ENCODE measurements at places on chromosomes 2 and 18. TPM values are rescaled to one million over a fixed set of nuclear protein-coding genes. Genes with fewer than 3 reads are reported as not detected.

Gene SLC23A3
- 1.4 TPM for total RNA-seq

Gene IKZF2
- total RNA-seq, result 13.9 TPM

Gene RAB17
- total RNA-seq, result 58.3 TPM

Gene ABCB11
- 9.2 TPM for total RNA-seq

DNA sequence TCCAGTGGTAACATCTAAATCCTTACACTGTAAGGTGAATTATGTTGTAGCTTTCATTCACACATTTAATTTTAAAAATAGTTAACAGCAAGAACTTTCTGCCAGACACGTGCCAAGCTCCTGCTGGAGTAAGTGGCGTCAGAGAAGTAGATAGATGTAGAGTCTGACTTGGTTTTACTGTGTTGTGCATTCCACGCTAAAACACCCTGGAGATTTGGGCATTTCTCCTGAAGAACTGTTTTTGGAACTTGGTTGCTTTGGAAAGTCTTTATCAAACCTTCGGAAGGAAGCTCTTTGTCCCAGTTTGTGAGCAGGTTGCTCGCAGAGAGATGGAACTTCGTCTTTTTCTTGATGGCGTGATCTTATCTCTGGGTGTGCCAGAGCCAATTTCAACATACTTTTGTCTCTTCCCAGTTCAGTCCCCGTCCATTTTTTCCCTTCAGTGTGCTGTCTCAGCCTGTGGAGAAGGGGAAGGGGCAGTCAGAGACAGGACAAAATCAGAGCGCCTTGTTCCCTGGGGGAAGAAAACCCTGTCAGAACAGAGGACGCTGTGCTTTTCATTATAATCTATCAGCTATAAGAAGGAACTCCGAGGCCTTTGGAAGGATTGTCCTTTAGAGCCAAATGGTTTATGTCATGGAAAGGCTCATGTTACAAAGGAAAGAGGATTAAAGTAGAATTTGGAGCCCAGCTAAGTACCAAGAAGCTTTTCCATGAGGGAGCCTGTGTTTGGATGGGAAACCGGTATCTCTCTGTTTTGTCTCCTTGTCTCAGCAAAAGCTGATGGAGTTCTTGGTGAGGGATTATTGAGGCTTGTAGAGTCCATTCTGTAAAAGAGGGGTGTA, 18.9 kb downstream of the GRHL1 start:
- H3K4me1 ChIP-seq, result peaks cover 20% of the 10 kb centered on the region
- H3K4me3 ChIP-seq, result no peak overlapping the region
- H3K27ac ChIP-seq, result peak overlapping the region; percentile 39

DNA sequence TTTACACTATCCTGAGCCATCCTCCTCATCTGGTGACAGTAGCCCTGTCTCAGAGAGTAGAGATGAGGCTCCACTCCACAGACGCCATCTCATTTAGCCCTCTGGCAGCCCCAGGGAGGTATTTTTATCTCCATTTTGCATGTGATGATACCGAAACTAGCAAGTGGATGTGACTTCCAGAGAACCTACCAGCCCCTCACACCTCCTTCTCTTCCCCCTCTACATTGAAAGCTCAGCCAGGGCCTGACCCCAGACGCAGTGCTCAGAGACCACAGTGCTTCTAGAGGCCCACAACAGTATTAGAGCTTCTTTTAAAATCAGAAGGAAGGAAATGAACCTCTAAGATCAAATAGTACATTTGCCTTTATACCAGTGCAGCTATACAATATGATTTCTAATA, 8.3 kb downstream of the GYPC start:
- H3K27ac ChIP-seq, result no peak overlapping the region
- no peaks in the 10 kb centered on the region for H3K36me3 ChIP-seq
- H3K27me3 ChIP-seq, result no peaks in the 10 kb centered on the region
- H3K4me1 ChIP-seq, result no peaks in the 10 kb centered on the region
- H3K4me3 ChIP-seq, result no peak overlapping the region

DNA sequence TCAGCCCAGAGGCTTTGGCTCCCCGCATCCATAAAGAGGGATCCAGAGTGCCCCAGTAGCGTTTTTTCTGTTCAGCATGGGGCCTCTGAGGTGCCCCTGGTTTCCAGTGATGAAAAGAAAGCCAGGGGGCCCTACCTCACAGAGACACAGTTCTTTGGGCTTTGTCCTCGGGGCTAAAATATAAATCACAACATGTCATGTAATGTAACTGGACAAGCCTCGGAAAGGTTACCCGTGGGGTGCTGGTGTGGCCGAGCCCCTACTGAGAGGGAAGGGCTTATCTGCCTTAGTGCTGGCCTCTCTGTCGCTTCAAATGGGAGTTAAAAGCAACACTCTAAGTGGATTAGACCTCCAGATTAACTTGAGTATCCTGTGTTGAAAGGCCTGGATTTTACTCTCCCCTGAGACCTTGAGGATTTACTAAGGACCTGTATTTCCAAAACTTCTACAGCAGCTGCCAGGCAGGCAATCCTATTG, 251.6 kb upstream of the APCDD1 start:
- DNase-seq, result no peak
- H3K36me3 ChIP-seq, result no peaks in the 10 kb centered on the region
- no peak overlapping the region for H3K4me3 ChIP-seq
- no peaks in the 10 kb centered on the region for H3K27me3 ChIP-seq
- H3K27ac ChIP-seq, result no peak overlapping the region

DNA sequence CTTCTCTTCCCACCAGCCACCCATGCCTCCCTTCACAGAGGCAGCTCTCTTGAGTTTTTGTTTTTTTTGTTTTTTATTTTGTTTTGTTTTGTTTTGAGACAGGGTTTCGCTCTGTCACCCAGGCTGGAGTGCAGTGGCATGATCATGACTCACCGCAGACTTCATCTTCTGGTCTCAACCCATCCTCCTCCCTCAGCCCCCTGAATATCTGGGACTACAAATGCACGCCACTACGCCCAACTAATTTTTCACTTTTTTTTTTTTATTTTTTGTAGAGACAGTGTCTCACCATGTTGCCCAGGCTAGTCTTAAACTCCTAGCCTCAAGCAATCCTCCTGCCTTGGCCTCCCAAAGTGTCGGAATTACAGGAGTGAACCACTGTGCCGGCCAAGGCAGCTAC, 161.4 kb downstream of the TRABD2A start:
- no peak overlapping the region for H3K27ac ChIP-seq
- DNase-seq, result no peak
- no peaks in the 10 kb centered on the region for H3K27me3 ChIP-seq
- no peak overlapping the region for H3K4me3 ChIP-seq
- H3K36me3 ChIP-seq, result no peaks in the 10 kb centered on the region

DNA sequence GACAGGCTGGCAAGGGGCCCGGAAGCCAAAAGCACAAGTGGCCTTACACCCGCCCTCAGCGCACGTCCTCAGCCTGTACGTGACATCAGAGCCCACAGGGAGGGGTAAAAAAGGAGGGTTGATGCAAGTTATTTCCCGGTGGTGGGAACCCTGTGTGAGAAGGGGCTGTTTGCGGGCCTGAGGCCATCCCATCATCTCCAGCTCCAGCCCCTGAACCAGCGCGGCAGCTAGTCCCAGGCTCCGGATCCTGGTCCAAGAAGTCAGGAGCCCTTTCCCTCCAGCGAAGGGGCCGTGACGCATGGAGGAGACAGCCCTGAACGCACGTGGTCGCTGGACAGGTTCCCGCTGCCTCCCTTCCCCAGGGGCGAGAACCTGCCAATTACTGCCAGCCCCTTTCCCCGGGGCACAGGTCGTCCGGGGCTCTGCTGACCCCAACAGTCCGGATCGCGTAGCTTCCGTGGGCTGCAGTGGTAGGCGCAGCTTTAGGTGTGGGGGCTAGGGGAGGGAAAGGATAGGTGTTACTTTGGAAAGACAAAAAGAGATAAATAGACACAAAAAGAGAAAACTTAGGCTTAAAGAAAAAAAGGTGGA, 1.3 kb upstream of the LRP2 start:
- H3K4me1 ChIP-seq, result peaks cover 23% of the 10 kb centered on the region
- H3K36me3 ChIP-seq, result no peaks in the 10 kb centered on the region
- DNase-seq, result peak; percentile 62

DNA sequence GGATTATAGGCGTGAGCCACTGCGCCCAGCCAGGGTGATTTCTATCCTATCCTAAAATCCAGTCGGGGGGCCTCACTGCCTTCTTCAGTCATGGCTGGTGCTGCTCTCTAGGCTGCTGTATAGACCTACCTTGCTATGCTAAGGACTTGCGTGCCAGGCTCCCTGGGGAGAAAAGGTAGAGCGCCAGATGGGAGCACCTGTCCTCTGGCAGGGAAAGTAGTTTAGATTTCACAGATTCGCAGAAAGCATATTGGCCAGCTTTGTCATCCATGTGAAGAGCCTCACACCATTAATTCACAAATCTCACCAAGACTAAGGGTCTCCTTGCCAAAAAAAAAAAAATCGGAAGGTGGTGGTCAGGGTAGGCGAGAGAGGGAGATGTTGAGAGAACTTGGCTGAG, 217.6 kb downstream of the ATAD2B start:
- H3K4me3 ChIP-seq, result no peak overlapping the region

- no peak for DNase-seq
- H3K27ac ChIP-seq, result no peak overlapping the region
- H3K36me3 ChIP-seq, result no peaks in the 10 kb centered on the region
- no peaks in the 10 kb centered on the region for H3K27me3 ChIP-seq
- no peak overlapping the region for H3K4me3 ChIP-seq
Observed at GRCh38 chr2:77457665-77458064, 64.5 kb downstream of the LRRTM4 start.

- H3K4me3 ChIP-seq, result no peak overlapping the region
- no peaks in the 10 kb centered on the region for H3K36me3 ChIP-seq
- DNase-seq, result no peak
- H3K27ac ChIP-seq, result no peak overlapping the region
Observed at GRCh38 chr2:85213901-85214512, 80.8 kb downstream of the TCF7L1 start.

- H3K4me3 ChIP-seq, result no peak overlapping the region
- H3K27ac ChIP-seq, result peak overlapping the region; percentile 1
- no peaks in the 10 kb centered on the region for H3K27me3 ChIP-seq
- no peaks in the 10 kb centered on the region for H3K36me3 ChIP-seq
Observed at GRCh38 chr2:121377646-121378045, 92.6 kb upstream of the TFCP2L1 start.

DNA sequence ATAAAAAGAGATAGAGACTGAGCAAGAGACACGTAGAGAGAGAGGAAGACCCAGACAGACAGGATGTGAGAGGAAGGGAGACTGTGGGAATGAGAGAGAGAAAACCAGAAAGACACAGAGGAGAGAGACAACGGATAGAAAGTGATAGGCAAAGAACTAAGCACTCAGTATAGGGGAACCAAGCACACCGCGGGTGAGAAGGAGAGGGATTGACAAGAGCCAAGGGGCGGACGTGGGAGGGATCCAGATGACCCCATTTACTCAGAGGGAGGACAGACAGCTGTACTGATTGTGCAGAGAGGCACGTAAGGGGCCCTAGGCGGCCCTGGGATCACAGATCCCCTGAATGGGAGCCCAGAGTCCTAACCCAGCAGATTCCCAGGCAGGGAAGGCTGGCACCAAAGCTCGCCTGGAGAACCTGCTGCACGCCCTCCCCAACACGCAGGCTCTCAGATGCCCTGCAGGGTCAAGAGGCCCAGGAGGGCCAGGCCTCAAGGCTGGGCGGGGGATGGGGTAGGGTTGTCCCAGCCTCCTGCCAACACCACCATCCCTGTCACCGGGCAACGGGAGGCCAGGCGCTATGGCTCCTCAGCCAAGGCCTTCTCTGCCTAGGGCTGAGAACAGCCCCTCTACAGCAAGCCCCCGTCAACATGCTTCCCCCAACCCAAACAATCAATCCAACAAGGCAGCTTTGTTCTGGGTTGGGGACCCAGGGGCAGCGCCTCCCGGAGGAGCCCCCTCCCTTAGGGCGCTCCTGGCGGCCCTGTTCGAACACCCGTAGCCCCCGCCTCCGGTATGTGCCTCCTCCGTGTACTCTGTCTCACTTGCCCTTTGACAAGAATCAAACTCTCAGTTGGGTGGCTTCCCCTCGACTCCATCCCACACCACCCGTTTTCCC, 579 bp downstream of the LOXL3 start:
- DNase-seq, result peak; percentile 36
- H3K4me1 ChIP-seq, result peaks cover 17% of the 10 kb centered on the region
- no peaks in the 10 kb centered on the region for H3K27me3 ChIP-seq

DNA sequence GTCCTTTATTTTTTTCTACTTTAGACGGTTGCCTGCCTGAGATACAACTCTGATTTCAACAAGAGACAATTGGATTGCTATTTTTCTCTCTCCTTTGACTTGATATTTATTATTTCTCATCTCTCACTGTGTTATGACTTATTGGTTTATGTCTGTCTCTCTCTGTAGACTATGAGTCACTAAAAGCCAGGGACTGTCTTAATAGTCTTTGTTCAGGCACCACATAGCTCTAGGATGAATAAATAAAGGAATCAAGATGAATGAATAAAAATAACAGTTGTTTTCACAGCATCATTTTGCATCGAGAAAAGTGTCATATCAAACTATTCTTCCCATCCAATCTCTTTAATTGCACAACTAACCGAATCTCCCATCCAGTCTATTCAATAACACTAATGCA, 31.4 kb upstream of the CD28 start:
- H3K4me3 ChIP-seq, result no peak overlapping the region
- no peak for DNase-seq
- no peaks in the 10 kb centered on the region for H3K36me3 ChIP-seq
- H3K4me1 ChIP-seq, result no peaks in the 10 kb centered on the region

Data from hepatocyte (in vitro differentiated cells).